ENCODE measurements at places on chromosomes 6 and 20.

DNA sequence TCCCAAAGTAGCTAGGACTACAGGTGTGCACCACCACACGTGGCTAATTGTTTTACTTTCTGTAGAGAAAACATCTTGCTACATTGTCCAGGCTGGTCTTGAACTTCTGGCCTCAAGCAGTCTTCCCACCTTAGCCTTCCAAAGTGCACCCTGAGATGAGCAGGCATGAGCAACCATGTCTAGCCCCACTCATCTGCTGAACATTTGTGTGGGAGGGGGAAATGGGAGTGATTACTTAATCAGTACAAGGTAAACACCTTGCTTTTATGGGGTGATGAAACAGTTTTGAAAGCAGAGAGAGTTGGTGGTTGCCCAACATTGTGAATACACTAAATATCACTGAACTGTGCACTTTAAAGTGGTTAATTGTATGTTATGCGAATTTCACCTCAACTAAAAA lies 5.3 kb downstream of the APMAP start:
- DNase-seq, result no peak

GRCh38 chr6:63584566-63584965 lies 12.3 kb downstream of the LOC128125822 start:
- DNase-seq, result no peak

DNA sequence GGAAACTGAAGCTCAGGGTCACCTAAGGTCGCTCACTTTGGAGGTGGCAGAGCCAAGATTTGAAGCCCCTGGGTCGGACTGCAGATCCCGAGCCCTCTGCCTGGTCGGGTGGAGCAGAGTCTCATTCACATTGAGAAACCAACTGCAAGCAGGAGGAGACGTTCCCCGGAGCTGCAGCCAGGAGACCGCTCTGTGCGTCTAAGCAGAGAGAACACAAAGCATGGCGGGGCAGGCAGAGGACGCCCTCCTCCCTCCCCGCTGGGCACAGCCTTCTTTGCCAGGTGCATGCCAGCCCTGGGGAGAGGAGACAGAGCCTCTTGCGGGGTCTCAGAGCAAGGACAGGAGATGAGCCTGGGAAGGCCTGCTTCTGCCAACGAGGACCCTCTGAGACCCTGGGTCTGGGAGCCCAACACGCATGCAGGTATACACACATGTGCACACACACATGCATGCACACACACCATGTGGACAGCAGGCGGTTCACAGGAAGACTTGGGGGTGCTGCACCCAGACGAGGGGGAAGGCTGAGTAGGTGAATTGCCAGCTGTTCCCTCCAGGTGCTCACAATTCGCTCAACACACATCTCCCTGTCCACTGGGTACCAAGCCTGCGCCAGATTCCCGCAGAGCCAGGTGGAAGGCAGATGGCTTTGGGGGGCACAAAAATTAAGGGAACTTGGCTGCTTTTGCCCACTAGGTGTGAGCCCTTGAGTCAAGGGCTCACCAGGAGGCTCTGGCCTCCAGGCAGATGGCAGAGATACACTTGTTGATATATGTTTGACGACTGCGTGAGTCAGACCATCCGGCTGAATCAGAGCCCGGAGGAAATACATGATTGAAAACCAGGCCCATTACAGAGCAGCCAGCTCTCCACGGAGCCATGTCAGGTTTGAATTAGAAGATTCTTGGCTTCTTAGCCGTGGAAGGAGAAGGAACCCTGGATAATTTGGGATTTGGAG lies 5.5 kb upstream of the NTSR1 start:
- DNase-seq, result no peak

GRCh38 chr6:80535914-80536565 lies 429.6 kb downstream of the BCKDHB start:
- no peak for DNase-seq

DNA sequence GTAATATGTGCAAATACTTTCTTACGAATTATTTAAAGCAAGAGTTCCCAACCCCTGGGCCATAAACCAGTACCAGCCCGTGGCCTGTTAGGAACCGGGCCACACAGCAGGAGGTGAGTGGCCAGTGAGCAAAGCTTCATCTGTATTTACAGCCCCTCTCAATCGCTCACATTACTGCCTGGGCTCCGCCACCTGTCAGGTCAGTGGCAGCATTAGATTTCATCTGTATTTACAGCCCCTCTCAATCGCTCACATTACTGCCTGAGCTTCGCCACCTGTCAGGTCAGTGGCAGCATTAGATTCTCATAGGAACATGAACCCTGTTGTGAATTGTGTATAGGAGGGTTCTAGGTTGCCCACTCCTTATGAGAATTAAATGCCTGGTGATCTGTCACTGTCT lies 142.0 kb downstream of the RNASET2 start:
- no peak for DNase-seq

DNA sequence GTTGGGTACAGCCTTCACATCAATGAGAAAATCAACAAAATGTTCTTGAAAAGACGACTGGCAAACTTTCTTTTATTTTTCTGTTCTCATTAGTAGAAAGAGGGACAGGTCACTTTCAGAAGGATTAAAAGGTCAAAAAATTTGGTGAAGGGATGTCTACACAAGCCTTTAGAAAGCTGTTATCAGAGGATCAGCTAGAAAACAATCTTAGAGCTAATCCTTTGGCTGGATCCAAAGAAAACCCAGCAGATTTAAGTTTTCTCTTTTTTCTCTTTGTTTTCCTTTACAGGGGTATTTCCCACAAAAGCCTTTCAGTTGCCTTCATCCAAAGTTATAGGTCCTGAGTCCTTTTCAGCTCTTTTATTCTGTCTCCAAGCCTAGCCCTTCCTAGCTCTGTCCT lies 57.3 kb upstream of the EDN1 start:
- DNase-seq, result no peak

- DNase-seq, result no peak
These were observed 25.0 kb upstream of the BRPF3 start for GRCh38 chr6:36171573-36171972.

DNA sequence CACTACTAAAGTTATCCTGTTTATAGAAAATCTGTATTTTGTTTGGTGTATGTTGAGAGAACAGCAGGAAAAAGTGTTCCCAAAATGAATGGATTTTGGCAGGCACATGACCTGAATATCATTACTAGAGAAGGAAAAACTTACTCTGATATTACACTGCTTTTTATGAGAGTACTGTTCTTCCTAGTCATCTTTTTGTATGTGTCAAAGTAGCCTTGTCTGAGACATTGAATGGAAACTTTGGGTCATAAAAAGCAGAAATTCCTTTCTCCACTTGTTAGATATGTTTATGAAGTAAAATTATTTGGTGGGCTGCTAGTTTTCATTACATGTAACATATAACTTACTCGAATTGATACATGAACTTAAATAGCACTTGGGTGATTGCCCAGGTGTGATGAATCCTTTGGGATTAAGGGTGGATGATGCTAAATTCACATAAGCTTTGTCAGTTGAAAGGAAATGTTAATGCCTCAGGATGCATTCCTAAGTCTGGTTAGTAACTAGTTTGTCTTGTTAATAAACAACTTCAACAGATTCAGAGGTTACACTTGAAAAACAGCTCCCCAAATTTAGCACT lies 206.7 kb downstream of the CENPW start:
- no peak for DNase-seq

DNA sequence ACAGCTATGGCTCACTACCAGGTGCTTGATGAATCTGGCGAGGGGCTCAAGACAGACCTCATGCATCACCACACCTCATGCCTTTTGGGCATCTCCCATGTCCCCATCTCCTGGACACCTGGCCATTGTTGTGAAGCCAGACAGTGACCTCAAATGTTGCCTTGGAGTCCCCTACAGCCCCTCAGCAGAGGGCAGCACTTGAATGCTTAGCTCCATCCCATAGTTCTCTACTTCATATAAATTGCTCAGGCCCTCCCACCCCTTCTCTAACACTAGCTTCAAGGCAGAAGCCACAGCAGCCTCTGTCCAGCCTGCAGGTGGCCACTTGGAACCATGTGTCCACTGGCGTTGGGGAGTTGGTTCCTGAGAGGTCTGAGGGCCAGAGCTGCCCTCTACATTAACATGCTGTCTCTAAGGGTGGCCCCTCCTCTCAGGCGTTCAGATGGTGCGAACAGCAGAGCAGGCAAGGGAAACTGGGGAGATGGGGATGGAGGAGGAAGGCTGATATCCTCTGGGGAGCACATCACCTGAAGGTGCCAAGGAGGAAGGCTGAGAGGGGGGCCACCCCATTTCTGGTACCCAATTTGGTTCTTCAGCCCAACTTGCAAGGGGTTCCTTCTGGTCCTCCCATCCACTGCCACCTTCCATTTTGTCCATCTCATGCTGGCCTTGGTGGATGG lies 31.3 kb downstream of the MOCS1 start:
- no peak for DNase-seq

GRCh38 chr6:75815756-75816155 lies 66.7 kb downstream of the MYO6 start:
- DNase-seq, result no peak

DNA sequence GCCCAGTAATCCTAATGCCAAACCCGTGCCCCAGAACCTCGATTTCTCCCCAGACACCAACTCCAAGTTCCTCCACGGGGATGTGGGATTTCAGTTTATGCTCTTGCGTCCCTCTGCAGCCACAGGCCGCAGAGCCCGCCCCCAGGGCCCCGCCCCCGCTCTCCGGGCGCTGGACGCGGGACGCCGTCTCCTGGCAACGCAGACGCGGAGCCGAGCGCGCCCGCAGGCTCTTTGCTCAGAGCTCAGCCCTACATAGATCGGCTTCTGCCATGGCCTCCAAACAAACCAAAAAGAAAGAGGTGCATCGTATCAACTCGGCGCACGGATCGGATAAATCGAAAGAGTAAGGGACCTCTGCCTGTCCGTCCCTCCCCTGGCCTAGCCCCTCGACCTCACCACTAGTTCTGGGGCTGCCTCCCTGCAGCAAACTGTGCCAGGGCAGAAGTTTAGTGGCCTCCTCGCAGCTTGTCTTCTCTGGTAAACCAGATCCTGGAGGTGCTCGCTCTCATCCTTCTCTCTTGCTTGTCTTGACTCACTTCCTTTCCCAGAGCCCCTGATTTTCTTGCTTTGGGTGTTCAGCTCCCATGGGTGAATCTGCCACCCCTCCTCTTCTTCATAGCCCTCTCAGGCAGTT lies at the start of gene ADGB:
Gene ADGB, plus strand, starts transcription at position 201 of the 634 bp plus-strand sequence. Its CDS starts 69 bp downstream, at position 270.
- no peak for DNase-seq

DNA sequence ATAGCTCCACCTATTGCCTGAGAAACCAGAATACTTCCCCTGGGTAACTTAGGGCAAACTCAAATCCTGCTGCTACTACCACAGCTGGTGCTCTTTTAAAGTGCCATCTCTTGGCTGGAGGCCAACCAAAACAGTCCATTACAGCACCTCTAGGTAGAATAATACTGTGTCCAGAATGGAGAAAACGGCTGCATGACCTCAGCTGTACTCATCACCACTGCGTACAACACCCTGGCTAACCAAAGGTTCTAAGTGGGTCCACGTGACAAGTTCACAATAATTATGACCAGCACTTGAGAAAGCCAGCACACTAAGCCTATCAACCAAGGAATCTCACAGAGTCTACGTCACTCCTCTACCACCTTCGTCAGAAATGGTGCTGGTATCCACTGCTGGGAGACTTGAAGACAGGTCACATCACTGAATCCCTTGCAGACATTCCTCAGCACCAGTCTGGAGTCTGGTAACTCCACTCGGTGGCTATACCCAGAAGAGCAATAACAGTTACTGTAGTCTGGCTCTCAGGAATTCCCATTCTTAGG lies 40.9 kb upstream of the PKIB start:
- no peak for DNase-seq

DNA sequence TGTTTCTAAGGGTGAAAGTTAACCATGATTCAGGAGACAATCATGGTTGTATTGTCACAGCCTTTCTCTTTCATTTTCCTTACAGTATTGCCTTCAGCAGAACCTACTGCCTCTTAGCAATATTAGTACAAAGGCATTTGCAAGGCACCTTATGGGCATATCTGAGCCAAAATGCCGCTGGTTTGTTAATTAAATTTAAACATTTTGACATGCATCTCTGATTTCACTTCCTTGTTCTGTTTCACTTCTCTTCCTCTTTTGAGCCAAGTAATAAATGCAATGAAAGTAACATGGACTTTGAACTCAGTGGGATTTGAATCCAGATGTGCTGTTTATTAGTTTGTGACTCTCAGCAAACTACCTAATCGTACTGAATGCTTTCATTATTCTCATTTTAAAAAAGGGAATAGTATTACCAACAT lies 467.4 kb upstream of the CITED2 start:
- DNase-seq, result no peak

DNA sequence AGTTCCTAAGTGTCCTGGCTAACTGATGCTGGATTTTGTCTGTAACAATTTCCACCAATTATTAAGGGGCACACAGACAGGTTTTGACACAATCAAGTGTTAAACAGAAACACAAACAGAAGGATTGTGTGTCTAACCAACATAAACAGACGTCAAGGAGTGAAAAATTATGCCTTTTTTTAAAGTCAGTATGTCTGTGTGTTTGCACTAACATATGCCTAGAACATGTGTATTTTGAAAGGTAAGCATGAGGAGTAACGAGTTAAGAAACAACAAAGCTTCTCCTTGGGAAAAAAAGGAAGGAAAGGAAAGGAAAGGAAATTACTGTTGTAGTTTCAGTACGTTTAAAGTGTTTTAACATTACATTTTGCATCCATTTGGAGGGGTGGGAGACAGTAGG lies 466.3 kb upstream of the ID4 start:
- DNase-seq, result no peak

DNA sequence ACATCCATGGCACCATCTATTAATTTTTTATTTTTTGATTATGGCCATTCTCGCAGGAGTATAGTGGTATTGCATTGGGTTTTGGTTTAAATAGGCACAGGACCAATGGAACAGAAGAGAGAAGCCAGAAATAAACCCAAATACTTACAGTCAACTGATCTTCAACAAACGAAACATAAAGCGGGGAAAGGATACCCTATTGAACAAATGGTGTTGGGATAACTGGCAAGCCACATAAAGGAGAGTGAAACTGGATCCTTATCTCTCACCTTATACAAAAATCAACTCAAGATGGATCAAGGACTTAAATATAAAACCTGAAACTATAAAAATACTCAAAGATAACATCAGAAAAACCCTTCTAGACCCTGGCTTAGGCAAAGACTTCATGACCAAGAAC lies 25.3 kb upstream of the RUNX2 start:
- DNase-seq, result no peak

DNA sequence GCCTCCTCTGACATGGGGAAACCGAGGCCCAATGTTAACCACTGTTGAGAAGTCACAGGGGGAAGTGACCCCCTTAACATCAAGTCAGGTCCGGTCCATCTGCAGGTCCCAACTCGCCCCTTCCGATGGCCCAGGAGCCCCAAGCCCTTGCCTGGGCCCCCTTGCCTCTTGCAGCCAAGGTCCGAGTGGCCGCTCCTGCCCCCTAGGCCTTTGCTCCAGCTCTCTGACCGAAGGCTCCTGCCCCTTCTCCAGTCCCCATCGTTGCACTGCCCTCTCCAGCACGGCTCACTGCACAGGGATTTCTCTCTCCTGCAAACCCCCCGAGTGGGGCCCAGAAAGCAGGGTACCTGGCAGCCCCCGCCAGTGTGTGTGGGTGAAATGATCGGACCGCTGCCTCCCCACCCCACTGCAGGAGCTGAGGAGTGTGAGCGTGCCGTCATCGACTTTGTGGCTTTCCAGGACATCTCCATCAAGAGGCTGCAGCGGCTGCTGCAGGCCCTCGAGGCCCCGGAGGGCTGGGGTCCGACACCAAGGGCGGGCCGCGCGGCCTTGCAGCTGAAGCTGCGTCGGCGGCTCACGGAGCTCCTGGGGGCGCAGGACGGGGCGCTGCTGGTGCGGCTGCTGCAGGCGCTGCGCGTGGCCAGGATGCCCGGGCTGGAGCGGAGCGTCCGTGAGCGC lies 1.6 kb downstream of the TNFRSF6B start:
- DNase-seq, result no peak
